ENCODE measurements at places on chromosomes 2 and 18.

DNA sequence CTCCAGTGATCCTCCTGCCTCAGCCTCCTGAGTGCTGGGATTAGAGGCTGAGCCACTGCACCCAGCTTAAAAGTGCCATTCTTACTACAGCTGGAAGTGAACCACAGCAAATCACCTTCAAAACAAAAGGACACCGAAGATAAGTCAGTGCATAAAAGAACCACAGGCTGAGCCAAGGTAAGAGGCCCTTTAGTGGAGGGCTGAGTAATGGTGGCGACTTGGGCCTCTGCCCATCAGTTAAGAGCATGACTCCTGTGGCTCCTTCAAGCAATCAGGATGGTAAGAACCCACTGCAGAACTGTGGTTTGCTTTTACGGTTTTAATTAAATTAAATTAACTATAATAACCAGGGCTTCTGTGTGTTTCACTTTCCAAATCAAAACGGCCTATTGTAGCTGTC lies 75.1 kb downstream of the CTAGE1 start:
- DNase-seq: no peak

DNA sequence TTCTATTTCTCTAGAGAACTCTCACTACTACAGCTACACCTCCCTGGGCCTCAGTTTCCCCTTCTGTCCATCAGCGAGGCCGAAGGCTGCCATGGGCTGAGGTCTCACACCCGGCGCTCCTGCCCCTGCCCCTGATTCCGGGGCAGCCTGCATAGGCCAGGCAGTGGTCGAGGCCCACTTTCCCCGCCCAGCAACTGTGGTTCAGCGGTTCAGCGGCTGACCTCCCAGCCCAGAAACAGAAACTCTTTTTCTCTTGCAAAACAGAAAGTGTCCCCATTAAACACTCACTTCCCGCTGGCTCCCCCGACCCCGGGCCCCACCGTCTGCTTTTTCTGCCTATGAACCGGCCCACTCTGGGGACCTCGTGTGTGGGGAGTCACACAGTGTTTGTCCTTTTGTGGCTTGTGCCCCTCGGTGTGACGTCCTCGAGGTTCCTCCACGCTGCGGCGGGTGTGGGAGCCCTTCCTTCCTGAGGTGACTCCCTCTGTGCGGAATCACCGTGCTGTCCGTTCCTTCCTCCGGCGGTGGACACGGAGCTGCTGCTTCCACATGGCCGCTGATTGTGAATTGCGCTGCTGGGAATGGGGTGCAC lies 16.0 kb downstream of the PDCD1 start:
- DNase-seq: peak; percentile 45

GRCh38 chr2:239835056-239835455 lies 190.1 kb downstream of the NDUFA10 start:
- DNase-seq: no peak

DNA sequence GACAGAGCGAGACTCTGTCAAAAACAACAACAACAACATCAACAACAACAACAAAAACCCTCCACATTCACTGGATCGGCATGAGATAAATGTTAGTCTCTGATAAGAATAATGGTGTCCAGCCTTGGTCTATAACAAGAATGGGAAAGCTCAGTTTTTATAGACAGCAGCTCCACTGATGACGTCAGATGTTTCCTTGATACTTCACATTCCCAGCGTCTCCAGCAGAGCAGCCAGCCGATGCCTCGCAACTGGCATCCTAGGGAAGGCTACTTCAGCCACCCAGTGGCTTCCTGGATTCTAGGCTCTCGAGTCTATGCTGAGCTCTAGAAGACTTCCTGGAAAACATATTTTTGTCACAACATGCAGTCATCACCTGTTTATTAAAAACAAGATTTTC lies 271.4 kb upstream of the SMIM21 start:
- DNase-seq: no peak

GRCh38 chr2:143205106-143205764 lies 76.0 kb downstream of the ARHGAP15 start:
- DNase-seq: no peak

DNA sequence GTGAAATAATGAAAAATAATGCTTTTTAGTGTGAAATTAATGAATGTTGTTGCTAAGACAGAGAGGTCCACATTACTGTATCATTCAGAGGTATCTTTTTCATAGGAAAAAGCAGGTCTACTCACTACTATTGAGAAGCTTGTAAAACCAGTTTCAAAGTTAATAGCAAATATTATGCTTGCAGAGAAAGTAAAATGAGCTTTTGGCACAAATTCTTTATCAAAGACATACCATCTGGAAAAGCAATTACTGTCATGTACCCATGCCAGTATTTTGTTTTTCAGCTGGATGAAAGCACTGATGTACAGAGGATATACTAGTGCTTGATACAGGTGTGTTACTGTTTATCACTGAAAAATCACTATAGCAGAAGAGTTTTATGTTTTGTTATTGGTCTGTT lies 77.5 kb downstream of the NCOA1 start:
- no peak for DNase-seq

GRCh38 chr2:174193737-174194136 lies 54.6 kb downstream of the OLA1 start:
- no peak for DNase-seq

DNA sequence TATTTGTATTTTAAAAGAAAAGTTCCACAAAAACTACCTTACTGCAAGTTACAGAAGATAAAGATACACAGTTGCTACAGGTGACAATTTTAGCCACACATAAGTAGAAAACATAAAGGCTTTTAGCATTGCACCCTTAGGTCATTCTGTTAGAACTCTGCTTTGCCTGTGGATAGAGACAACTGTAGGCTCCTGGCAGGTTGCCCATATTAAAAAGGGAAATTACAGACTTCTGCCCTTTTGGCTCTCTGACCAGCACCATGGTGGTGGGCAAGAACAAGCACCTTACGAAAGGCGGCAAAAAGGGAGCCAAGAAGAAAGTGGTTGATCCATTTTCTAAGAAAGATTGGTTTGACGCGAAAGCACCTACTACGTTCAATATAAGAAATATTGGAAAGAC lies 223.3 kb downstream of the MC4R start:
- DNase-seq: no peak

GRCh38 chr2:66217039-66217585 lies 217.8 kb upstream of the MEIS1 start:
- DNase-seq: no peak

All from activated CD8-positive, alpha-beta memory T cell treated with anti-CD3 and anti-CD28 coated beads for 4 hours (primary cell).